ENCODE measurements at places on chromosomes 3 and 15. TPM values are rescaled to one million over a fixed set of nuclear protein-coding genes. Genes with fewer than 3 reads are reported as not detected.

- DNase-seq: no peak
Observed at GRCh38 chr3:8840556-8840955, 71.1 kb upstream of the OXTR start.

DNA sequence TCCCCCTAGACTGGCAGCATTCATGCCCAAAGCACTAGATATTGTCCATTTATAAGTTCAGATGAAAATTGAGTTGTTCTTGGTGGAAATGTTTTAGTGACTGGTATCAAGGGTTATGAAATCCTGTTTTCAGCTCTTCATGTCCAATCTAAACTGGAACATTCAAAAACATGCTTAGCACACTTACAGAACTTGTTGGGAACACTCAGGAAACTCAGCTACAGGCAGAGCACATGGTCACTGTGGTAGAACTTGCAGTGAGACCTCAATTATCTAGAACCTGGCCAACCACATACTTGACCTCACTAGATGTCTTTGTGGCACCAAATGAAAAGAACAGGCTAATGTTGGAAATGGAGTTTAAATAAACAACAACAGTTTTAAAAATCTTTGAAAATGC lies 88.8 kb downstream of the SMAD3 start:
- DNase-seq: no peak

GRCh38 chr15:32855942-32856341 lies 138.1 kb downstream of the GREM1 start:
- DNase-seq: peak; percentile 22

- DNase-seq: peak; percentile 71
Observed at GRCh38 chr3:122560680-122561079, 3.4 kb downstream of the PARP9 start.

GRCh38 chr15:63284335-63284734 lies 6.9 kb downstream of the APH1B start:
- DNase-seq: no peak

GRCh38 chr3:1380926-1381646 lies 288.3 kb downstream of the CNTN6 start:
- DNase-seq: no peak

GRCh38 chr3:25350725-25351114 lies 77.3 kb upstream of the RARB start:
- no peak for DNase-seq

The RPL39L gene
- not detected for total RNA-seq

The SERPINI2 gene
- 167 TPM for total RNA-seq

The GRAMD1C gene
- total RNA-seq: 18.5 TPM

The CGNL1 gene
- 24.7 TPM for total RNA-seq
